ENCODE measurements at places on chromosomes 6 and 20.

GRCh38 chr6:159831373-159831679 is 31.2 kb downstream of the PNLDC1 start:
- H3K36me3 ChIP-seq = no peaks in the 10 kb centered on the region
- no peak for DNase-seq
- no peak overlapping the region for H3K4me3 ChIP-seq
- no peak overlapping the region for H3K27ac ChIP-seq
- H3K4me1 ChIP-seq = peaks cover 8% of the 10 kb centered on the region
- H3K27me3 ChIP-seq = peaks cover 2% of the 10 kb centered on the region

GRCh38 chr20:39089029-39089428 is 126.9 kb downstream of the DHX35 start:
- no peak for DNase-seq
- peaks cover 13% of the 10 kb centered on the region for H3K27me3 ChIP-seq
- no peaks in the 10 kb centered on the region for H3K4me1 ChIP-seq
- H3K27ac ChIP-seq = peak overlapping the region; percentile 82

DNA sequence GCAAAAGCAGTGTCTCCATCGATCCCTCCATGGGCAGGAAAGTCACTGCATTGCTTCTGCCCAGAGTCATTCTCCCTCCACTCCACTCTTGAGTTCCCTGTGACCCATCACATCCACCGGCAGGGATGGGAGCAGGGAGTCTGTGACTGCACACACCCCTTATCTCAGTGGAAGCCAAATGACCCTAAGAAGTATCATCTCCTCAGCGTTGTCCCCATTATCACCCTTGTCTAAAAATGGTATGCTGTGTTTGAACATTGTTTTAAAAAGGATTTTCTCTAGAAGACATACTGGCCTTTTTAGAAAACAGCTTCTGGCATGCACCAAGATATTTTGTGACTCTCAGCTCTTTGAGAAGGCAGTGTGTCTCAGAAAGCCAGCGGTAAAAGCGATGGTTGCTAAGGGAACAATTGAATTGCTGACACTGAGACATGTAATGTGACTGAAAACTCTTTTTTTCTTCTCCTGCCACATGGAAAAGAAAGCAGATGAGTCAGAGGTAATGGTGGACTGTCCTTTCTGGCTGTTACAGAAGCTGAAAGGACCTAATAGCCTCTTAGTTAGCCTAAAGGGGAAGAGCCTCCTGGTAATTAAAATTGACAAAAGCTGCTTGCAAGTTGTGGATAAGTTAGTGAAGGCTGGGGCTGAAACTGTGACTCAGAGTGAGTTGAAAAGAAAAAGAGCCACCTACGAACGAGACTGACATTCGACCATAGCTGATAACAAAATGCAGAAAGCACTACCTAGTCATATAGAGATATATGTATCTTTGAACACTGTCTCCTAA is 120.5 kb downstream of the MAP3K7 start:
- H3K27ac ChIP-seq = no peak overlapping the region
- no peak overlapping the region for H3K4me3 ChIP-seq
- H3K36me3 ChIP-seq = no peaks in the 10 kb centered on the region
- peaks cover 5% of the 10 kb centered on the region for H3K4me1 ChIP-seq
- H3K27me3 ChIP-seq = peaks cover 2% of the 10 kb centered on the region
- no peak for DNase-seq

DNA sequence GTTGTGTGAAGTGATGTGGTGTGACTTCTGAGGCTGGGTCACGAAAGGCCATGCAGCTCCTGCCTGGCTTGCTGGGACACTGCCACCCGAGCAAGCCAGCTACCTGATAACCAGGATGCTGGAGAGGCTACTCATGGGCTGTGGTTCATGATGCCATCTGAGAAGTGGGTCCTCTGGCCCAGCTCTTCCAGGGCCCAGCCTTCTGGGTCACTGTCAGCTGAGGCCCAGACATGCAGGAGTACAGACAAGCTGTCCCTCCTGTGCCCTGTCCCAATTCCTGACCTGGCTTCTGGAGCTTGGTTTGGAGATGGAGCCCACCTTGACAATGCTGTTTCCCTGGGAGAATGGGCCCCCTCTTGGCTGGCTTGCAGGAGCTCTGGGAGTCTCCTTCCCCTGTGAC is 87.0 kb downstream of the DHX35 start:
- no peak overlapping the region for H3K27ac ChIP-seq
- peaks cover 6% of the 10 kb centered on the region for H3K4me1 ChIP-seq
- H3K4me3 ChIP-seq = no peak overlapping the region
- DNase-seq = no peak
- H3K27me3 ChIP-seq = peaks cover 6% of the 10 kb centered on the region

- peaks cover 2% of the 10 kb centered on the region for H3K36me3 ChIP-seq
- peak overlapping the region; percentile 8 for H3K4me3 ChIP-seq
- peaks cover 11% of the 10 kb centered on the region for H3K4me1 ChIP-seq
These were observed 2.1 kb upstream of the GATA5 start for GRCh38 chr20:62477669-62478455.

- no peak overlapping the region for H3K27ac ChIP-seq
- H3K4me3 ChIP-seq = no peak overlapping the region
These were observed 6.5 kb upstream of the TUBB2B start for GRCh38 chr6:3233904-3234303.

DNA sequence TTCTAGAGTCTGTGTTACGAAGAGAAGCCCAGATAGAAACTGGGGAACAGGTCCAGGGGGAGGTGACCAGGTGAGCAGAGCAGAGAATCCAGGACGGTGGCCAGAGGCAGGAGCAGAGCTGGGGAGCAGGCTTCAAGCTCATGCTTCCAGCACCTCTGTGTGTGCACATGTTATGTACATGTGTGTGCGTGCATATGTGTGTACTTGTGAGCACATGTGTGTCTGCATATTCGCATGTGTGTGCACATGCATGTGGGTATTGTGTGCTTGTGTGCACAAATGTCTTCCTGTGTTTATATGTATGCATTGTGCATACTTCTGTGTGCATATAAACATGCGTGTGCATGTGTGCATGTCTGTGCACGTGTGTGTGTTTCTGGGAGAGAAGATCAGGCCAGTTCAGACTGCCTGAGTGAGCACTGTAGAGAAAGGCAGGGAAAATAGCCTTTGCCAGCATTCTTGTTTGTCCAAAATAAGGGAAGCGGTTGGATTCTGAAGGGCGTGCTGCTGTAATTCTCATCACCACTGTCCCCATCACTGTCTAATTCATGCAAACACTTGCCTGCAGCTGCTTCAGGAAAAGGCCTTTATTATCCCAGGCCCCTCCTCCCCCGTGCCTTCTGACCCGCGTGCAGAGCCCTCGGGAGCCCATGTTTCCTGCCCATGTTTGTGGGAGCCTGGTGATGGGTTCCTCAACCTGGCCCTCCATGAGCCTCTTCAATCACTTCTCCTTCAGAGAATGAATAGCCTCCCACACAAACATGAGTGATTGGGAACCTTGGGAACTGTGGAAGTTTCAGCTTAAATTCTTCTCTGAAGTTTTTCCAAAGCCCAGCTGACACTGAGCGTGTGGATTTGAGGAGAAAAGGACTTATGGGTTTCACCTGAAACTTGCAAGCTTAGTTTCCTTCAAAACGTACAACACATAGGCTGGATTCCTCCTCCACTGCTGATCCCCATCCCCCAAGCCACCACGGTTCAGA is 161.7 kb upstream of the AFDN start:
- H3K4me3 ChIP-seq = no peak overlapping the region
- peaks cover 3% of the 10 kb centered on the region for H3K27me3 ChIP-seq
- no peaks in the 10 kb centered on the region for H3K4me1 ChIP-seq
- no peak overlapping the region for H3K27ac ChIP-seq

DNA sequence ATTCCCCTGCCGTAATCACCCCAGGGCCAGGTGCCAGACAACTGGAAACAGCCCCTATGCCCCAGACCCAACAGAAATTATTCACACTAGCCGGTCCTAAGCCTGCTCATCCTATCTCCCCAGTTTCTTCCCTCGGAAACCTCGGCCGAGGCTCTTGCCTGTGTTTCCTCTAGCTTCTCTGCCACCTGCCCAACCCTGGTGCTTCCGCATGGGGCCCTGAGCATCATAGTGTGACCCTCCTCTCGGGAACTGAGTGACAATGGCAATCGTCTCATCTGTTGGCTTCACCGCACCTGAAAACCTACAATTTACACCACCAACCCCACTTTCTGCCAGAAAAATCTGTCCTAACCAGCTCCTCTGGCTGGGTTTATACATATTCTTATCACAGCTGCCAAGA is 257.3 kb downstream of the SOD2 start:
- H3K4me3 ChIP-seq = no peak overlapping the region
- no peaks in the 10 kb centered on the region for H3K4me1 ChIP-seq
- H3K36me3 ChIP-seq = no peaks in the 10 kb centered on the region
- no peak overlapping the region for H3K27ac ChIP-seq
- DNase-seq = no peak

Data from memory B cell (primary cell).